Ascending aorta (tissue), 2 donors: ENCODE measurements at places on chromosomes 1 and 21.

GRCh38 chr1:181095763-181096184 is 7.3 kb downstream of the IER5 start:
- no peak for DNase-seq

DNA sequence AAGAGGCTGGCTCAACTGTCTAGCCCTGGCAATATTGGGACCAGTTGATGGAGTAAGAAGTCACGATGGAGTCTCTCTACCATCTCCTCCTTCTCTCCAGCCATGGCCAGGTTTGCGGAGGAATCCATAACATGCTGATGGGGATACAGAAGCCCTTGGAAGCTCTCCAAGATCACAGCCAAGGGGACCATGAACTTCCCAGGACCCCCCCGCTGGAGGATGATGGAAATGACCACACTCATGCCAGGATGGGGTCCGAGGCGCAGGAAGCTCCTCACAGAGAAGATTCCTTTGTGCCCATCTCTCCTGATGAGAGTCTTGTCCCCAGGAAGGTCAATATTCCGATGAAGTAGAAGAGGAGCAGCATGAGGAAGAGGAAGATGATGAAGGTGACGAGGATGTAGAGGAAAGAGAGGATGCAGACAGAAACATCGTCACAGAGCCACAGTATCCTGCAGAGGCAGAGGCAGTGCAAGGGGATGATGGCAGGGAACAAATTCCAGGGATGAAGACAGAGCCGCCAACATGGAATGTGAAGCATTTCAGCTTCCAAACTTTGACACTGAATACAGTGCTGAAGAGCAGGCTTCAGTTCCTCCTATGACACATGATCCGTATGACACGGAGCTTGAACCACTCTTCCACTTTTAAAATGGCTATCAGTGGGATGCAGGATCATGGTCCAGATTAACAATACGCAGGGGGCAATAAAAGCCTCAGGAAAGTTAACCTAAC is 57.9 kb upstream of the EDN2 start:
- DNase-seq = peak; percentile 27

DNA sequence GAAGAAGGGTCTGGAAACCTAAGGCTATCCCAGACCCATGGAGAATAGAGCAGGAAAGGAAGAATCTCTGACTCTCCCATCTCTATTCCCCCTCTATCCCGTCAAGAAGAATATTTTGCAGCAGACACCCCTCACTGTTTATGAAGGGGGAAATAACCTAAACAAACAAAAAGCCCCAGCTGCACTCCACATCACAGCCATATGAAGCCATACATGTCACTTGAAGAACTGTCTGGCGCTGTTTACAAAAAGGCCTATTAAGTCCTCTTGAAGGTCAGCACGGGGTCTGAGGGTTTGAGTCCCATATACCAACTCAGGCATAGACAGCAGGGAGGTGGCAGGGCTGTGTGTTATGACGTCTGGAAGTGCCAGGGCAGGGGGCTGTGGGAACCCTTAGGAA is 31.4 kb downstream of the TRABD2B start:
- no peak for DNase-seq

DNA sequence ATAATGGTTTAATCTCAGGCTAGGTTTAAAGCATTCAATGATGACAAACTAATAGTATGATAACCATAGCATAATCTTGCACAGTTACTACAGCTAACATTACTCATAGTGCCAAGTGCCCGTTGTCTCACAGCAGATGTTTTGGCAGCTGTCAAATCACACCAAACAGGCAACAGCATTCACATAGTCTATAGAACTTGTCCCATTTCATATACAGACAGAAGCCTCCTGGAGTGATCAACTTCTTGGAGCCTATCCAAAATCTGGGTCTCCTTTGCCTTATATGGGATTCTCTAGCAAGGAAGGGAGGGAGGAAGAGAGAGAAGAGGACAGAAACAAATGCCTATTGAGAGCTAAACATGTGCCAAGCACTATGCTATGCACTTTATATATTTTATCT is 250.6 kb upstream of the ZP4 start:
- no peak for DNase-seq

- DNase-seq = no peak
These were observed 24.8 kb downstream of the PPP2R5A start for GRCh38 chr1:212309967-212310366.

DNA sequence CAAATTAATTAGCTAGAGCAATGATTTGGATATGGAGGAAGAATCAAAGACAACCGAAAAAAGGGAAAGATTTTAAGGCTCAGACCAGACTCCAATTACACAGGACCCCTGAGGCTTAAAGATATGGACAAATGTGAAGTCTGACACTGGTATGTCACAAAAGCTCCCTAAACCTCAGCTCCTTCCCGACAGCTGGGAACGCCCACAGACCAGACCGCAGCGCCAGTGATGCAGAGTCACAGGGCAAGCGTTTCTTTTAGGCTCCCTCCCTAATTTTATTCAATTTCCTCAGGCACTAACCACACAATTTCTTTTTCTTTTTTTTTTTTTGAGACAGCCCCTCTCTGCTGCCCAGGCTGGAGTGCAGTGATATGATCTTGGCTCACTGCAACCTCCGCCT is 40.2 kb downstream of the NID1 start:
- DNase-seq = no peak

DNA sequence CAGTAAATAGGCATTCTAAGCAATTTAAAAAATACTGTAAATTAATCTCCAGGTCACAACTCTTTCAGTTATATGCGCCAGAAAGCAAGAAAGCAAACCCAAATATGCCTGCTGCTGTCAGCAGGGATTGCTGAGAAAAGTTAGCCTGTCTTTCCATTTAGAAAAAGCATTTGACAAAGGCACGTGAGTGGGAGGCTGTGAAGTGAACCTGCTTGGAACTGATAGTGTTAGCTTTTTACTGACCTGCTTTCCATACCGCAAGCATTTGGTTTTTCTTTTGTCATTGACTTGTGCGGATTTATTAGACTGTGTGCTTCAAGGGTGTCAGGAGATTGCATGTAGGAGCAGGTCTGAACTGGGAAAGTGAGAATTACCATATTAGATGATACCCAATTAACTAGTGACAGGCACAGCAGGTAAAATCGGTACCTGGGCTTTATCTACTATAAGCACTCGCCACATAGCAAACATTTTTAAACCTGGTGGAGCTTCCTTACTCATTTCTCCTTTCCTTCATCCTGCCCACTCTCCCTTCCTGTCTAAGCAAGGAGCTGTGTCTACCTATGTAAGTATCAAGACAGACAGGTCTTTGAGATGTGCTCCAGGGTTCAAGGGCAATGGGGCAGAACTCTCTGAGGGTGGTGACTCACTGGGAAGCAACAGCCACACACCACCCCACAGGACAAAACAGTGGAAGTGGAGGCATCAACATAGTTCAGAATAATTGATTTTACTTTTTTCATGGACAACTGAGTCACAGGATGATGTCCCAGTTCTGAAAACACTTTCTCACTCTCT is 323.9 kb downstream of the DISC1 start:
- DNase-seq = no peak

GRCh38 chr1:232728507-232729263 is 76.5 kb upstream of the MAP10 start:
- DNase-seq = no peak

GRCh38 chr1:48870596-48870995 is 93.9 kb upstream of the BEND5 start:
- no peak for DNase-seq

GRCh38 chr1:42006836-42007235 is 88.1 kb upstream of the HIVEP3 start:
- no peak for DNase-seq

- no peak for DNase-seq
These were observed 286.6 kb upstream of the ZP4 start for GRCh38 chr1:238177351-238177750.

- DNase-seq = peak; percentile 81
These were observed 197.9 kb downstream of the DYRK1A start for GRCh38 chr21:37564341-37564923.

GRCh38 chr1:217369996-217370551 is 260.8 kb downstream of the GPATCH2 start:
- DNase-seq = no peak

DNA sequence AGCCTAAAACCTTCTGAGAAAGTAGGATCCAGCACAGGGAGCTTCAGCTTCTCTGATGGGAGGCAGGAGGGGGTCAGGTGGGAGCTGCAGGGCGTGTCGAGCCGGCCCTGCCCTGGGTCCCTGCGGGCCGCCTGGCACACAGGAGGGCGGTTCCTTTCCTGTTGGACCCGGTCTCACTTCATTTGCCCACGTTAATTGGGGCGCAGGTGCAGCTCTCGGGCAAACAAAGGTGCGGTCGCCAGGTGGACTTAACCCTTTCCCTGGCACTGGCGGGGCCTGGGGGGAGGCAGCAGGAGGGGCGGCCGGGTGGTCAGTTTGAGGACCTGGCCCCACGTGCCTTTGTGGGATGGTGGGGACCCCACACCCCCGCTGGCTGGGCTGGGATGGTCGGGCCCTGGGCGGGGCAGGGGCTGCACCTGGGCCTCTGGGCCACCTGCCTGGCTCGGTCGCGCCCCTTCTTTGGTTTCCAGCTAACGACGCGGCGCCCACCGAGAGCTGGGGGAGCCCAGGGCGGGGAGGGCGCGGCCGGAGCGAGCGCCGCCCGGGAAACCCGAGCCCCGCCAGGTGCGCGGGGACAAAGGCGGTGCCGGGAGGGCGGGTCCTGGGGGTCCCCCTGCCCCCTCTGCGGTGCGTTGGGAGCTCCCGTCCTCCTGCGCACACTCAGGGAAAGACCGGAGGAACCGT is 20.8 kb upstream of the C1orf159 start:
- DNase-seq = no peak
